ENCODE measurements at places on chromosomes 7 and 10.
A peak's percentile ranks its signal among the peaks of the same experiment; 100 is the strongest.

- DNase-seq: no peak
Observed at GRCh38 chr7:33485747-33486493, 356.6 kb downstream of the BBS9 start.

DNA sequence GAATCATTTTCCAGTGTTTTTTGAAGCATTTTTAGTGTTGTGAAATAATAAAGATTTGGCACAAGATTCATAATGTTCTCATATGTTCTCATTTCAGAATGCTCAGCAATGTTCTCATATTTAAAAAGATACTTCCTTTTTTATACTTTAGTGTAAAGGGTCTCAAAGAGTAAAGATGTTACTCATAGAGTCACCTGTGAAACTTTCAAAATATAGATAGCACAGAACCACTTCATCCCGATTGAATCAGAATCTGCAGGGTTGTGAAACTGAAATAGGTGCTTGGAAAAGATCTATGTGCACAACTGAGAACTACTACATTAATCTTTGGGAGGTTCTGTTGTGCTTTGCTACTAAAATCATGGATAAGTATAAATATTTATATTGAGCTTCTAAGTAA lies 144.7 kb downstream of the MDFIC start:
- DNase-seq: no peak

DNA sequence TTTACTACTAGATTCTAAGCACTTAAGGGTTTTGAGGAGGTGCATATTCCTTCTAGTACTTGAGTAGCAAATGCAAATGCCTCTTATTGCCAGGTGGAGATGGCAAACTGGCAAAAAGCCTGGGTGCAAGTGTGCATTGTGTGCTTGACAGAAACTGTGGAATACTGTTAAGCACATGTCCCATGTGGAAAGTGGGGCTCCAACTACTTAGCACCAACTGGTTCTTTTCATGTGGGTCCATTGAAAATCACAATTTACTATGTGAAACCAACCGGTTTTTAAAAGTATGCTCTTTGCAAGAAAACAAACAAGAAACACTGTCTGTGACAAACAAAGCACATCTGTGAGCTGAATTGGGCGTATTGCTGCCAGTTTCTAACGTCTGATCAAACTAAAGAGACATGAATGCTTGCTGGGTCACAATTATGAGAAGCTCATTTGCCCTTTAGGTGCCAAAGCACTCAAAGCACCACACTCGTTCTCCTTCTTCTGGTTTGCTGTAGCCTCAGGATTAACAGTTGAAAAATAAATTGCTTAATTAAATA lies 197.4 kb downstream of the SEMA3E start:
- no peak for DNase-seq

DNA sequence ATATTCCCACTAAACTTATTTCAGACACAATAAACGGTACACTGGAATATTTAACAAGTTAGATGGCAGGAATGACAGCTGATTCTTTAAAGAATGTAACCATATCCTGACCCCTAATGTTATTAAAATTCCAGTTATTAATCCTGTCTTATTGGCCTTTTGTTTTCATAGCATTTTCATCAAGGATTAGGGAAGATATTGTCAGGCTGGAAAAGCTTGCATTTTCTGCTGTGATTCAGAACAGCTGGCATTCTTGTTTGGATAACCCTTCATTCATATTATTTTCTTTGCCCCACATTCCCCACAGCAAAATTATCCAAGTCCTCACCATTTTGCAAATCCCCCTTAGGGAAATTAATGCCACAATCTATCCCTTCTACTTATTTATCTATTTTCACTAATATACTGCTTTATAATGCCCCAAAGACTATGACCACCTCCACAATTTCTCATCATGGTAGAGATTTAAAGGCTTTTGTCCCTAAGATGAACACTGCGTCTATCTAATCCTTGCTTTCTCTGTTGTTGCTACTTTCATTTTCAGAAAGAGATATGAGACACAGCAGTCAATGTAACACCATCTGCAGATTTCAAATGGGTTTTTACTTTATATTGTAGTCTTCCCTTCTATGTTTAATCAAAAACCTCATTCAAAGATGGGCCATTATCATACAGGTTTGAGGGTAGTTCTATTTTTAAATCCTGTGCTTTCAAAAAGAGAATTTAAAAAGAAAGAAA lies 475.1 kb downstream of the PARD3 start:
- peak; percentile 71 for DNase-seq

DNA sequence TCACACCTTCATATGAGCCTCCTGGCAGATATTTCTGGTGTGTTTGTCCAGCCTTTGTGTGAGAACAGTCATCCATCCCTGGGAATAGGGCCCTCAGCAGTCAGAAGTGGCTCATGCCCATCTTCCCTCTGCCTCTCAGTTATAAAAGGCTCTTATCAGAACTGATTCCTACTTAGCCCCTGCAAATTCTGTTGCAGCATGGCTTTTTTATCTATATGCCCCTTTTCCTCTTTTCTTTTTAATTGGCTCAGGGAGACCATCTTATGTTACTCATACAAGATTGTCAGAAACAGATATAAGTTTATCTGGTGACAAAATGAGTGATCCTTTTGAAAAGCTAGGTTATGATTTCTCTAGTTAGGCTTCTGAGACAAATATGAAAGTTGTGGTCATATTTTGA lies 194.1 kb downstream of the CREB5 start:
- no peak for DNase-seq

DNA sequence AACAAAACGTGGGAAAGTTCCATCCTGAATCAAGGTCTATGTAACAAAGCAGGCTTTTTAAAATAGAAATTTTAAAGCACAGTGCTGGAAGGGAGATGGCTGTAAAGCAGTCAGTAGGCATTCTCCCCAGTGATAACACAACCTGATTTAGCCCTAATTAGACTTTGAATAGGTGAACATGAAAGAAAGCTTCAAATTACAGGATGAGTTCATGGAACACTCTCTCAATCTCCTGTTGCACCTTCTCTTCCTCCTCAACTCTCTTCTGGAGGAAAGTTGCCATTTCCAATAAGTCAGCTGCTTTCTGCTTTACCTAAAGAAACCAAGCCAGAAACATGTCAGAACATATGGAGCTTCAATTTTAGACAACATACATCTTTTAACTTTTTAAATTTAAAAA lies 20.1 kb downstream of the SFR1 start:
- no peak for DNase-seq

All from retinal pigment epithelial cell (primary cell).